ENCODE measurements at places on chromosomes 16 and 17.

- no peak for DNase-seq
These were observed 3.9 kb downstream of the HIRIP3 start for GRCh38 chr16:29991571-29991904.

DNA sequence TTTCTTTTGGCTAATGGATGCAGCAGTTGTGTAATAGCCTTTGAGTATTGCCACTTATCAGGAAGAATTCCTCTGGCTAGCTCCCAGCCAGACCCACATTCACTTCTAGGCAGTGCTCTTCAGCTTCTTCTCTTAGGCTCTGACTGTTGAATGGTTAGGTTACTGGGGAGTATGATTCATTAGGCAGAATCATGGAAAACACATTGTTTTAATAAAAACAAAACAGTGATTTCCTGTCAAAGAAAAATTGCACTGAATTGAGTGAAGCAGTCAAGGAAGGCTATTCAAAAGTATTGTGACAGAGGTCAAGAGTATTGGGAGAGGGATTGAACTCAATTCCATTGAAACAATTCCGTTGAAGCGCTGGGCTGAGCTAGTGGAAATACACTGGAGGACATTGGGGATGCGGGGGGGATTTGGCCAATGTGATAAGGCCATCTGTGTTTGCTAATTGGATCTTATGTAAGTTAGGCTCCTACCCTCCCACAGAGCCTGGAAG is 68.0 kb downstream of the CNTNAP4 start:
- DNase-seq: no peak

GRCh38 chr16:83356266-83356665 is 451.5 kb upstream of the HSBP1 start:
- DNase-seq: peak; percentile 30

GRCh38 chr16:85190572-85190971 is 78.3 kb upstream of the CIBAR2 start:
- no peak for DNase-seq

DNA sequence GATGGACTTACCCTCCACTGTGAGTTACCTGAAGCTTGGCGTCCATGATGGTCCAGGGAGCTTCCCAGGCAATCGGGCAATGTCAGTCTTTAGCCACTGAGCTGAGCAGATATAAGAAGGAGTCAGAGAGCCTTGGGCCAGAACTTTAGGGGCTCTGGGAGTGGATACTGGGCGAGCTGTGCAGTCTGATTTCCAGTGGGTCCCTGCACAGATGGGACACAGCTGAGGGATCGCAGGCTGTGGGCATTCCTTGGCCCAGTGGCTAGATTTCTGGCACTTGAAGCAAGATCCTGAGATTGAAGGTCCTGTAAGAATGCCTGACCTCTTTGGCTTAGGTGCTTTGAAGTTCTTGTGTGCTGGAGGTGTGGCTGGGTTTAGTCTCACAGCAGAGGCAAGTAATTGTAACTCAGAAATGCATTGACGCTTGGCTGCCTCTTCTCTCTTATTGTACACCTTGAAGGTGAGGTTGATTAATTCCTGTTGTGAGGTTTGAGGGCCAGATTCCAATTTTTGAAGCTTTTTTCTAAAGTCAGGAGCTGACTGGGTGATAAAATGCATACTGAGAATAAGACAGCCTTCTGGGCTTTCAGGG is 2283.8 kb downstream of the TP53TG3F start:
- DNase-seq: no peak

DNA sequence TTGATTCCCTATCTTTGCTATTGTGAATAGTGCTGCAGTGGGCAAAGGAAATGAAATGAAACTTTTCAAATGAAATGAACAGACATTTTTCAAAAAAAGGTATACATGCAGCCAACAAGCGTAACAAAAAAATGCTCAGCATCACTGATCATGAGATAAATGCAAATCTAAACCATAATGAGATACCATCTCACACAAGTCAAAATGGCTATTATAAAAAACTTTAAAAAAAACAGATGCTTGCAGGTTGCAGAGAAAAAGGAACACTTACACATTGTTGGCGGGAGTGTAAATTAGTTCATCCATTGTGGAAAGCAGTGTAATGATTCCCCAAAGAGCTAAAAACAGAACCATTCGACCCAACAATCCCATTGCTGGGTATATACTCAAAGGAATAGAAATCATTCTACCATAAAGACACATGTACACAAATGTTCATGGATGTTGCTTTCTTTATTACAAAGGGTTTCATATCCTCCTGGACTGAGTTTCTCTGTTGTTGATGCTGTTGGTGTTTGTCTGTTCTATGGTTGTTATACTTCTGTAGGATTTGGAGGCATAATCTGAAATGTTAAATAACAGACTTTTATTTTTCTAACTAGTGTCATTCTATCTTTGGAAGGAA is 99.3 kb upstream of the SOX9 start:
- DNase-seq: no peak

- no peak for DNase-seq
These were observed 126.6 kb downstream of the RPTOR start for GRCh38 chr17:80671039-80671824.

GRCh38 chr16:71311553-71312158 is 22.5 kb upstream of the CMTR2 start:
- no peak for DNase-seq

DNA sequence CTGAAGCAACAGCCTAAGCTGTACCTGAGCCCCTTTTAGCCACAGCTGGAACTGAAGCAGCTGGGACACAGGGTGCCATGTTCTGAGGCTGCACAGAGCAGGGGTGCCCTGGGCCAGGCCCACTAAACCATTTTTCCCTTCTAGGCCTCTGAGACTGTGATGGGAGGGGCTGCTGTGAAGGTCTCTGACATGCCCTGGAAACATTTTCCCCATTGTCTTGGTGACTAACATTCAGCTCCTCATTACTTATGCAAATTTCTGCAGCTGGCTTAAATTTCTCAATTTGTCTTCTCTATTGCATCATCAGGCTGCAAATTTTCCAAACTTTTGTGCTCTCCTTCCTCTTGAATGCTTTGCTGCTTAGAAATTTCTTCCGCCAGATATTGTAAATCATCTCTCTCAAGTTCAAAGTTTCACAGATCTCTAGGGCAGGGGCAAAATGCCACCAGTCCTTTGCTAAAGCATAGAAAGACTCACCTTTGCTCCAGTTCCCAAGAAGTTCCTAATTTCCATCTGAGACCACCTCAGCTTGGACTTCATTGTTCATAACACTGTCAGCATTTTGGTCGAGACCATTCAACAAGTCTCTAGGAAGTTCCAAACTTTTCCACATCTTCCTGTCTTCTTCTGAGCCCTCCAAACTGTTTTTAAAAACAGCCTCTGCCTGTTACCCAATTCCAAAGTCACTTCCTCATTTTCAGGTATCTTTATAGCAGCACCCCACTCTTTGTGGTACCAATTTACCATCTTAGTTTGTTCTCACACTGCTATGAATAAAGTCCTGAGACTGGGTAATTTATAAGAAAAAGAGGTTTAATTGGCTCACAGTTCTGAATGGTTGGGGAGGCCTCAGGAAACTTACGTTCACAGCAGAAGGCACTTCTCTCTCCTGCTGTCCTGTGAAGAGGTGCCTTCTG is 49.8 kb downstream of the TMEM100 start:
- peak; percentile 17 for DNase-seq

DNA sequence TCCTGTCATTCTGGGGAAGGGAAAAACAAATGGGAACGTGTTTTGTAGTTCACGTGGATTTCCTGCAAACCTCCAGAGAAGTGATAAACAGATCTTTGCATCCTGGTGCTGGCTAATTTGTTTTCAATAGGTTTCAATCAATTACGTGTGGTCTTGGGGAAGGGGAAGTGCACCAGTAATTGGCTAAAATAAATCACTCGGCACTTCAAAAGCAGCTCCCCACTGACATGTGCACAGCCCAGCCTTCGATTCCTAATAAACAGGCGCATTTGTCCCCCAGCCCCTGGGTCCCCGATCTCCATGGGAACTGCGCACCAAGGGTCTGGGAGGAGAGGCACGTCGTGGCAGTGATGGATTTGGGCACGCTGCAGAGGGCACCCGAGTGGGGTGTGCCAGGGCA is 112.9 kb upstream of the GSE1 start:
- DNase-seq: no peak

GRCh38 chr17:78124081-78124835 is 4.3 kb downstream of the TMC6 start:
- peak; percentile 86 for DNase-seq

GRCh38 chr17:2723505-2723996 is 12.0 kb upstream of the CLUH start:
- DNase-seq: no peak

DNA sequence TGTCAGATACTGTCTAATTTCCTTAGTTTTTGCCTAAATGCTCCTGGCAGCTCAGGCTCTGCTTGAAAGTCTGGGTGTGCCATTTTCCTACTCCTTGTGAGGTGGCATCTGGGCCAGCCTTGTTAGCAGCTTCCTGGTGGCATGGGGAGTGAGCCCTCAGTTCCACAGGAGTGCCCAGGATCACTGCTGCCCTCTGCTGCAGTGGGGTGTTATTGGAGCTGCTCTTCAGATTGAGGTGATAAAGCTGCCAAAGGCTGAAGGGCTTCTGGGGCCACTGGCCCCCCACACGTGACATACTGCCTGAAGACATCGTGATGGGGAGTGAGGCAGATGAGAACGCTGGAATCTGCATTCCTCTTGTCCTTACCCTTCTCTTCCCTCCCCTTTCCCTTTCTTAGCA is 27.4 kb downstream of the CEP95 start:
- peak; percentile 28 for DNase-seq

- DNase-seq: no peak
These were observed 30.1 kb upstream of the CPNE2 start for GRCh38 chr16:57062329-57062728.

DNA sequence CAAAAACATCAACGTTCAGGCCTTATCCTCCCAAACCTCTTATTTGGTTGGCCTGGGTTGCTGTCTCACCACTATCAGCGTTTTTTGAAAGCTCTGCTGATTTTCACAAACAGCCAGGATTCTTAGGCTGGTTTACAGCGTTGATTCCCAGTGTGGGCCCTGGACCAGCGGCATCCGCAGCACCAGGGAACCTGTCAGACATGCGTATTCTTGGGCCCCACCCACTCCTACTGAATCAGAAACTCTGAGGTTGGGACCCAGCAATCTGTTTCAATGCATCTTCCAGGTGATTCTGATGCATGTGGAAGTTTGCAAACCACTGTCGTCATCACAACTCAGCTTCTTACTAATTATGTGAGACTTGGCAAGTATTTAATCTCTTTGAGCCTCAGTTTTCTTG is 58.5 kb downstream of the RGS9 start:
- no peak for DNase-seq

- no peak for DNase-seq
These were observed 12.5 kb downstream of the COTL1 start for GRCh38 chr16:84605339-84605848.

- DNase-seq: no peak
These were observed 119.9 kb upstream of the TMEM97 start for GRCh38 chr17:28199115-28199514.

DNA sequence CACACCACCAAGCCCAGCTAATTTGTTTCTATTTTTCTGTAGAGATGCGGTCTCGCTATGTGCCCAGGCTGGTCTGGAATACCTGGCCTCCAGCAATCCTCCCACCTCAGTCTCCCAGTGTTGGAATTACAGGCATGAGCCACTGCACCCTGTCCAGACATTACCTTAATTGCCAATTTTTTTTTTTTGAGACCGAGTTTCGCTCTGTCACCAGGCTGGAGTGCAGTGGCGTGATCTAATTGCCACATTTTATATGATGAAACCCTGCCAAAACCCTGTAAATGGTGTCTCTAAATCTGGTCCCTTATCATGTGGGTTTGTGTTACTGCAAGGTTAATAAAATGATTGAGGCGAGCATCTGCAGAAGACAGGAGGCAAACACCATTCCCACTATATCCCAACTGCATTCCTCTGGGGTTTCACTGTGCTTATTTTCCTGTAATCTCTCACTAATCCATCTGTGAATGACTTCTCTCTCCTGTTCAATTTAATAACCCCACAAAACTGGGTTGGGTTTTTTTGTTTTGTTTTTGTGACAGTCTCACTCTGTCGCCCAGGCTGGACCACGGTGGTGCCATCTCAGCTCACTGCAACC is 19.4 kb upstream of the TRIM25 start:
- DNase-seq: no peak

DNA sequence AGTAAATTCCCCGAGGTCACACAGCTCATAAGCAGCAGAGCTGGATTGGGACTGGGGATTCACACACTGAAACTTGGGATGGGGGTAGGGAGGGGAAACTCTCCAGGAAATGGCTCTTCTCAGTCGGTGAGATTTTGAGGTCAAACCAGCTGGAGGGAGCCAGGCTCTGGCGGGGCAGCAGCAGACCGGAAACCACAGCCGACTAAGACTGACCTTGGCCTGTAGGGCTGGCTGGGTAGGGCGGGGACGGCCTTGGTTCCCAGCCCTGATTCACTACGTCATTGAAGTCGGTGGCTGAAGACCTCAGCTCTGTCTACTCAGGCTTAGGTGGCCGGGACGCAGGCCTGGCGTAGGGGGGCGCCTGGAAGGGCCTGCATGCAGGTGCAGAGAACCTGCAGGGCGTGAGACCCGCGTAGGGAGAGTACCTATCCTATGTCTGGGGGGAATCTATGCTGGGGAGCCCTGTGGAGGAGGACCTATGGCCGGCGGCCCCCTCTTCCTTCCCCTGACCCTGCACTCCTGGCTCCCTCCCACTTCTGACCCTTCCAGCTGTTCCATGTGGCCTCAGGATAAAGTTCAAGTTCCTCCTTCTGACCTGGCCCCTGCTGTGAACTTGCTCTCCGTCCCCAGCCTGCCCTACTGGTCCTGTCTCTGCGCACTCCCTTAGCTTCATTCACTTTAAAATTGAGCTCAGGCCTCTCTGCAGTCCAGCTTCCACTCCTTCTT is 11.9 kb upstream of the SLC4A1 start:
- peak; percentile 86 for DNase-seq

DNA sequence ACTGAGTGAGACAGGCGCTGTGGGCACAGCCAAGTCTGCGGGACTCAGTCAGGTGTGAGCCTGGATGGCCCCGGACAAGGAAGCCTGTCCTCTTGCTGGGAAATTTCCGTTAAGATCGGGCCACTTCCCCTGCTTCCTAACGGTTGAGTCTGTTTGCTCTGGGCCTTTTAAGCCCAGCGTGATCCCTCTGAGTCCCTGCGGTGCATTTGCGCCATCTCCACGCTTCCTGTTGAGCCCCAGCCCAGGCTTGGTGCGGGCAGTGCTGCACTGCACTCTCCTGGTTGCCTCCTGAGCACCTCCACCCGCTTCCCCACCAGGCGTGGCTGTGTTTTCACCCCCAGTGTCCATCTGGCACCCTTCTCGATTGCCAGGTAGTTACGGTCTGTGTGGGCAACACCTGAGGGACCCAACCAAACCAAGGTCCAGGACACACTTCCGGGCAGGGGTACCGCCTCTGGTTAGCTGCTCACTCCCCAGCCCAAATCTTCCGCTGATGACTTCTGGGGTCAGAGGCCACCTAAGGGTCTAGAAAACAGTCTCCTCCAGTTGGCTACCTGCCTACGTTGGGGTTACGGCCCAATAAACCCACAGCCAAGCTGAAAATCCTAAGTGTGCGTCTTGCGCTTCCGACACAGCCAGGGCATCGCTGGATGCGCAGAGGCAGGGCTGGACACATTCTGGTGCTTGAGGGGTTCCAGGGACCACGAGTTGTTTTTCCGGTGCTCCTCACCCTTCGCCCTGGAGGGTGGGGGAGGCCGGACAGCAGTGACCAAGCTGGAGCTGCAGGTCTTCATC is 1.4 kb upstream of the SLC25A10 start:
- no peak for DNase-seq

GRCh38 chr17:82327757-82328140 is 5.8 kb downstream of the SECTM1 start:
- no peak for DNase-seq

GRCh38 chr17:6352801-6353560 is 81.9 kb downstream of the AIPL1 start:
- DNase-seq: no peak

All from AML-193 (cell line).